Cardiac muscle cell (in vitro differentiated cells and primary cell): ENCODE measurements at places on chromosomes 16 and 17. TPM values are rescaled to one million over a fixed set of nuclear protein-coding genes. Genes with fewer than 3 reads are reported as not detected.

DNA sequence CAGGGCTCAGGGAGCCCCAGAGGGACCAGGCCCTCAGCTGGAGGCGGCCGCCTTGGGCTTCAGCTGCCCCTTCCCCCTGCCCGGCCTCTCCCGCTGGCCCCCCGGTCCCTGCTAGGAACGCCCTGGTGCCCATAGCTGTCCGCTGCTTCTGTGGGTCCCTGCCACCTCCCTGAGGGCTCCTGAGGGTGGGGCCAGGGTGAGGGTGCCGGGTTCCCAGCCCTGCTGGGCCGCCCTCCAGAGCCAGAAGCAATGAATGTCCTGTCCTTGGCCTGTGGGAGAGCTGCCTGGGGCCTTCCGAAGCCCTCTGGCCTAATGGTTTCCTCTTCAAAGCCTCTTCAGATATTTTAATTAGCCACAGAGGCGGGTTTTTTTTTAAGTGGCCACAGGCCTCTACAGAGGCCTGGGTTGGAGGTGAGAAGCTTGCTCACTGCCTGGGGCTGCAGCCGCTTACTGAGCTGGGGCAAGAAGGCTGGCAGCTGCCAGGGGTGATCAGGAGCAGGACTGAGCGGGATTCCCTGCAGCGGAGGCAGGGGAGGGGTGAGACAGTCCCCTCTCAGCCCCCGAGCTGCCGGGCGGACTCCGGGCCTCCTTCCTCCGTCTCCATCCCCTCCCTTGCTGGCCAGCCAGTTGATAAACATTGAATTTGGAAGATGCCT is 9.9 kb downstream of the CENPX start:
- peak; percentile 47 for DNase-seq

DNA sequence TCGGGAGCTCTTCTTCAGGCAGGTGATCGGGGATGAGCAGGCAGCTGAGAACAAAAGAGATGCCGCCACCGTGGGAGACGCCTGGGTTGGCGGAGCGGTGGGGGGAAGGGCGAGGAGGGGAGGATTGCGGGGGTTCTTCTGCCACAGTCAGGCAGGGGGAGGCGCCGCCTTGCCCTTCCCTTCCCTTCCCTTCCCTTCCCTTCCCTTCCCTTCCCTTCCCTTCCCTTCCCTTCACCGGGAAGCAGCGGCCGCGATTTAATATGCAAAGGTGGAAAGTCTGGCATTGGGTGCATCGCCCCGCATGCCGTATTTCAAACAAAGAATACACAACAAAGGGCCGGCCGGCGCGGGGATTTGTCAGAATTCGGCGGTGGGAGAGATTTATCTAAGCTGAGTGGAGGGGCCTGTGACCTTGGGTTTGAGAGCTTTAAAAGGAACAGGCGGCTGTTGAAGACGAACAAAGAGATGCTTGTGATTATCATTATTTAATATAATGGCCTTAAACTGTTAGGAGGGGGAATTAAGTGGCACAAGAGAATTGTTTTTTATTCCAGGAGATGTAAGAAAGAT is 262.3 kb upstream of the TNRC6C start:
- peak; percentile 30 for DNase-seq

DNA sequence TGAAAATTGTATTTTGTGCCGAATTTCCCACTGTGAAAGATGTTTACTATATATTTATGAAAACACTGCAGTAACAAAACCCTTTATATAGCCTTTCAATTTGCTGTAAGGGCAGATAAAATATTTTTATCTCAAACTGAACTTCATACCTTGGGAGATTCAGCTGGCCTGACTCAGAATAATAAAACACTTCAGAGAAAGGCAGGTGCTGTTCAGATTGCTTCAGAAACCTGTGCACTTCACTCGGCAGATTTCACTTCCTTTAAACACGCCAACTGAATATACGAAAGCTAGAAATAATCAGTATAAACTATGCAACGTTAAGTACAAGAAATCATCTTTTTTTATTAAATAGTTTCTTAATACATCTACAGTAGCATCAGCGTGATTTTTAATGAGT is 839.1 kb upstream of the RBFOX1 start:
- no peak for DNase-seq

- DNase-seq: peak; percentile 19
These were observed 61.3 kb downstream of the CDRT4 start for GRCh38 chr17:15406081-15406480.

GRCh38 chr16:27985981-27986380 is 77.5 kb downstream of the GSG1L start:
- DNase-seq: no peak

- no peak for DNase-seq
These were observed 38.5 kb downstream of the TMEM235 start for GRCh38 chr17:78269955-78270381.

Gene GLIS2
- polyA plus RNA-seq: 10.3 and 15.4 TPM in 2 replicates

Gene HS3ST2
- not detected in 2 replicates for polyA plus RNA-seq

Gene ZG16
- polyA plus RNA-seq: not detected in 2 replicates
